ENCODE measurements at places on chromosomes 6 and 20.

GRCh38 chr6:166201878-166202277 is 34.2 kb upstream of the TBXT start:
- peaks cover 9% of the 10 kb centered on the region for H3K27me3 ChIP-seq
- no peaks in the 10 kb centered on the region for H3K36me3 ChIP-seq
- no peak for DNase-seq
- H3K4me3 ChIP-seq: no peak overlapping the region
- no peak overlapping the region for H3K27ac ChIP-seq

DNA sequence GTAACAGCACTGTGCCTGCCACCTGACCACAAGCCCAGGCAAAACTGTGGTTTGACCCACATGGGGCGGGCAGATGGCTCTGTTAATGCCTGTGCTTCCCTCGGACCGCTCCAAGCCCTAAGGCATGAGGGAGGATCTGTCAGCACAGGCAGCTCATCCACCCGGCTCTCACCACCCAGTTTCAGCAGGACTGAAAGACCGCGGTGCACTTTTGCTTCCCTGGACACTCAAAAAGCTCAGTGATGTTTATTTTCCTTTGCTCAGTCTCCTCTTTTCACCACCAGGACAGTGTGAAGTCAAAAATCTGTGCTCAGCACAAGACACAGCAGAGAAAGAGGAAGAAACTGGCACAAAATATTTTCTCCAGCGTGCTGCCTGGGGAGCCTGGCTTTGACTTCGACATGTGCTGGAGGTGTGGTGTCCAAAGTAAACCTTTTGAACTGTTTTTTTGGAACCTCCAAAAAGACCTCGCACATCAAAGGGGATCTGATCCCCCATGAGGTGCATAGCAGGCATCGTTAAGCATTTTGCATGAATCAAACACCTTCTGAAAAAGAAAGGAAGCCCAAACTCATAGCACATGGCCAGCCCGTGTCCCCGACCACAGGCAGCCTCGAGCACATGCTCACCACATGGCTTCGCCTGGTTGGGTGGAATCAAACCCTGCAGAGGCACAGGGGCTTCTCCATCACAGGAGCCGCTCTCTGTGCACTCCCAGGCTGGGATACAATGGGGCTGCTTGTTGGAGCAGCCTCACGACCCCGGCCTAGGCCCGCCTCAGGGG is 441.7 kb upstream of the JARID2 start:
- peaks cover 4% of the 10 kb centered on the region for H3K4me1 ChIP-seq
- H3K36me3 ChIP-seq: no peaks in the 10 kb centered on the region
- H3K27me3 ChIP-seq: no peaks in the 10 kb centered on the region

DNA sequence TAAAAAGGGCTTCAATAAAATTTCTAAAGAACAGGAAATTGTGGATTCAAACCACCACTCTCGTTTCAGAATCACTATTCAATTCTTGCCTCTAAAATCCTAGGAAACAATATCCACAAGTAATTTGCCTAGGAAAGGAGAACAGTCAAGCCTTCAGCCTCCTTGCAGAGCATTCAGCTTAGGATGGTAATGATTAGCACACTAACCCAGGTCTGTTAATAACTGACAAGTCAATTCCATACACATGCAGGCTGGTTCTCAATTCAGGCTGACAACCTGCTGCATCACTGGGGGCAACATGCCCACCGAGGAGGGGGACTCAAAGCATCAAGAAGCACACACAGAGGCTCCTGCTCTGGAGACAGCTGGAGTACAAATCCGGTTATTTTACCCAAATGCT is 57.6 kb downstream of the GMDS start:
- H3K27me3 ChIP-seq: no peaks in the 10 kb centered on the region
- no peak for DNase-seq
- no peaks in the 10 kb centered on the region for H3K4me1 ChIP-seq
- no peaks in the 10 kb centered on the region for H3K36me3 ChIP-seq
- H3K27ac ChIP-seq: no peak overlapping the region

- H3K36me3 ChIP-seq: no peaks in the 10 kb centered on the region
- H3K4me1 ChIP-seq: no peaks in the 10 kb centered on the region
- H3K4me3 ChIP-seq: no peak overlapping the region
- H3K27ac ChIP-seq: no peak overlapping the region
- H3K27me3 ChIP-seq: no peaks in the 10 kb centered on the region
- DNase-seq: no peak
Observed at GRCh38 chr6:38193481-38194281, 374.2 kb downstream of the ZFAND3 start.

DNA sequence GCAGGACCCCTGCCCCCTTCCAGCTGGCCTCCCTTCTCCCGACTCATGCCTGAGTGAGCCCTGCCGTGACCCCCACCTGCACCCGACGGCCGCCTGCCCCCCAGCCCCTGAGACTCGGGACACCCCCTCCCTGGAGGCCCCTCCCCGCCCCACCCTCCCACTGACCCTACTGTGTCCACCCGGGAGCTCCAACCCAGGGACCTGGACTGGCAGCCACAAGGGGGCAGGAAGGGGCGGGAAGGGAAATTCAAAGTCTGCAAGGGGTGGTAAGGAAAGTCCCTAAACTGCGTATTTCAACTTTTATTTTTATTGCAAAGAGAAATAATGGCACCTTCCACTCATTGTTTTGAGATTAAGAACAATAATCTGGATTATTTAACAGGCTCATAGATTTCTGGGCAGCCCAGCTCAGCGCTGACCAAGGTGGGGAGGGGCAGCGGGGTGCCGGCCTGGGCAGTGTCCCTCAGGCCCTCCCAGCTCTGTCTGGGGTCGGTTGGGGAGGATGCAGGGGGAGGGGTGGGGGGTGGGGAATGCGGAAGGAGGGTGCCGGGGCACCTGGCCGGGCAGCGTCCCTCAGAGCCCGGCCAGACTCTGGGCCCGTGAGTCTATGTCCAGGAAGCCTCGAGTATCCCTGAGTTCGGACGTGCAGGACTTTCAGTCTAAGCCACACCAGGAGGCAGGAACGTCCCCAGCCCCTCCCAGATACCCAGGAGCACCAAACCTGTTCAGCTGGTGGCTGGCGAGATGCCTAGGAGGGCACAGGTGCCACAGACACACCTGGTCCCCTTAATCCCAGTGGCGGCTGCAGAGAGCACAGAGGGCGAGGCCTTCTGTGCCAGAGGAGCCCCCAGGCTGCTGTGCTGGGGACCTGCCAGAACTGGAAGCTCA is 1.3 kb upstream of the PTK6 start:
- H3K36me3 ChIP-seq: no peaks in the 10 kb centered on the region
- DNase-seq: peak; percentile 88
- H3K4me3 ChIP-seq: peak overlapping the region; percentile 37
- H3K4me1 ChIP-seq: peaks cover 30% of the 10 kb centered on the region

DNA sequence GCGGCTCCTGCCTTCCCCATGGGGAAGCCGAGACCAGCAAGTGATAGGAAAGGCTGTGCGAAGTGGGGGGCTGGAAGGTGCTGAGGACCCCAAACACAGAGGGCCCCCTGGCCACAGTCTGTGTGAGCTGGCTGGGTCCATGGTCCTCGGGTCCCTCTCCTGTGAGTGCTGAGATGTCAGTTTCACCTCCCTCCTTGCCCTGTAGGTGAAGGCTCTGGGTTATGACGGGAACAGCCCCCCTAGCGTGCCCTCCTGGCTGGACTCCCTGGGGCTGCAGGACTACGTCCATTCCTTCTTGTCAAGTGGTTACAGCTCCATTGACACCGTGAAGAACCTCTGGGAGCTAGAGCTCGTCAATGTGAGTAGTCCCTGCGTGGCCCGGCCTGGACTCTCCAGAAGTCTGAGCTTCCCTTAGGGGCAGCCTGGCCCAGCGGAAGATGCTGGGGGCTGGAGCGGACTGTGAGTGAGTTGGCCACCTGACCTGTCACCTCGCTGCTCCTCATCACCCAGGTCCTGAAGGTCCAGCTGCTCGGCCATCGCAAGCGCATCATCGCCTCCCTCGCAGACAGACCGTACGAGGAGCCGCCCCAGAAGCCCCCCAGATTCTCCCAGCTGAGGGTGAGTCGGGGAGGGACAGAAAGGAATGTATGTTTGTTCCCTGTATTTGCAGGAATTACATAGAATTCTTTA is 61.7 kb downstream of the TCP11 start:
- H3K4me3 ChIP-seq: no peak overlapping the region
- no peak overlapping the region for H3K27ac ChIP-seq
- H3K27me3 ChIP-seq: no peaks in the 10 kb centered on the region
- peaks cover 14% of the 10 kb centered on the region for H3K36me3 ChIP-seq
- peaks cover 11% of the 10 kb centered on the region for H3K4me1 ChIP-seq

GRCh38 chr20:57055345-57055744 is 211.1 kb downstream of the BMP7 start:
- H3K36me3 ChIP-seq: no peaks in the 10 kb centered on the region
- DNase-seq: peak; percentile 43
- no peak overlapping the region for H3K4me3 ChIP-seq
- H3K4me1 ChIP-seq: peaks cover 5% of the 10 kb centered on the region
- H3K27me3 ChIP-seq: no peaks in the 10 kb centered on the region
- H3K27ac ChIP-seq: no peak overlapping the region

GRCh38 chr6:28863604-28864325 is 60.0 kb downstream of the TRIM27 start:
- no peaks in the 10 kb centered on the region for H3K36me3 ChIP-seq
- no peaks in the 10 kb centered on the region for H3K27me3 ChIP-seq
- H3K27ac ChIP-seq: peak overlapping the region; percentile 69
- H3K4me1 ChIP-seq: peaks cover 7% of the 10 kb centered on the region

DNA sequence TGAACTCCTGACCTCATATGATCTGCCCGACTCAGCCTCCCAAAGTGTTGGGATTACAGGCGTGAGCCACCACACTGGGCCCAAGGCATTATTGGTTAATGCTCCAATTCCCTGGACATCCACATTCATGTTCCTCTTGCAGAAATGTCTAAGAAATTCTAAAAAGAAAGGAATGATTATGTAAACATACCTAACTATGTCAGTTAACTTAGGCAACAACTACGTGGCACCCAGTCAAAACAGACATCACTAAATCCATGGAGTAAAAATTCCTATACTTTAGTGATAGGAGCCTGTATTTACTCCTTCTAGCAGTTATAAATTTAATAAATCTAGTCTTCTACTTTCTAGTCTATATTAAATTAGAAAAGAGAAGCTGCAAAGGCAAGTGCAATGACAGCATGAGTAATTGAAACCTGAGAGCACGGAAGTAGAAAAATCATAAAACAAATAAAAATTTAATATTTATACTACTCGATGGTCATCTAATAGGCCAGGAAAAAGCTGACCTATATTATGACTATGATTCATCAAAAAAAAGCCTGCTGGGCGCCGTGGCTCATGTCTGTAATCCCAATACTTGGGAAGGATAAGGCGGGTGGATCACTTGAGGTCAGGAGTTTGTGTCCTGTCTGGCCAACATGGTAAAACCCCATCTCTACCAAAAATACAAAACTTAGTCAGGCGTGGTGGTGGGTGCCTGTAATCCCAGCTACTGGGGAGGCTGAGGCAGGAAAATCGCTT is 4.2 kb downstream of the AHI1 start:
- no peak for DNase-seq
- peaks cover 29% of the 10 kb centered on the region for H3K36me3 ChIP-seq
- no peaks in the 10 kb centered on the region for H3K27me3 ChIP-seq
- peaks cover 6% of the 10 kb centered on the region for H3K4me1 ChIP-seq

DNA sequence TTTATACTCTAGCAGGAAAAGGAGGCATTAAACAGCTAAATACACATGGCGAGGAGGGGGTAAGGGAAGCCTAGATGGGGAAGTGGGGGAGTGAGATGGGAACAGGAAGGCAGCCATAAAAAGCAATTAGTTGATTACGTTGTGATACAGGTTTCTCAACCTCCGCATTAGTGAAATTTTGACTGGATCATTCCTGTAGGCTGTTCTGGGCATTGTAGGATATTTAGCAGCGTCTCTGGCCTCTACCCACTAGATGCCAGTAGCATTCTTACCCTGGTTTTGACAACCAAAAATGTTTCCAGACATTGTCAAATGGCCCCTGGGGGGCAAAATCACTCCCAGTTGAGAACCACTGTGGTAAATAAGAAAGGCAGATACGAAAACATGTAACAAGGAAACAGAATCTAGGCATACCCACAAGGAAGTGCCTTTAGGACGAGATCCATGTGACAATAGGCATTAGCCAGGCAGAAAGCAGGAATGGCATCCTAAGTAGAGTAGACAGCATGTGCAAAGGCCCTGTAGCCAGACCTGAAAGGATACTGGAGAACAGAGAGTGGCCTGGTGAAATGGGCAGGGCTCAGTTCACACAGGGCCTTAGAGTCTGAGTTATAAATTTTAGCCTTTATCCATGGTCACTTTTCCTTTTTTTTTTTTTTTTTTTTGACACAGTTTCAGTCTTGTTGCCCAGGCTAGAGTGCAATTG is 25.8 kb upstream of the PTPN1 start:
- peaks cover 10% of the 10 kb centered on the region for H3K4me1 ChIP-seq
- H3K27me3 ChIP-seq: no peaks in the 10 kb centered on the region
- H3K36me3 ChIP-seq: no peaks in the 10 kb centered on the region
- H3K4me3 ChIP-seq: no peak overlapping the region
- DNase-seq: no peak

GRCh38 chr6:15533379-15534026 is 129.3 kb downstream of the DTNBP1 start:
- no peak overlapping the region for H3K4me3 ChIP-seq
- no peaks in the 10 kb centered on the region for H3K27me3 ChIP-seq
- H3K4me1 ChIP-seq: no peaks in the 10 kb centered on the region
- H3K36me3 ChIP-seq: no peaks in the 10 kb centered on the region
- no peak overlapping the region for H3K27ac ChIP-seq
- DNase-seq: no peak

DNA sequence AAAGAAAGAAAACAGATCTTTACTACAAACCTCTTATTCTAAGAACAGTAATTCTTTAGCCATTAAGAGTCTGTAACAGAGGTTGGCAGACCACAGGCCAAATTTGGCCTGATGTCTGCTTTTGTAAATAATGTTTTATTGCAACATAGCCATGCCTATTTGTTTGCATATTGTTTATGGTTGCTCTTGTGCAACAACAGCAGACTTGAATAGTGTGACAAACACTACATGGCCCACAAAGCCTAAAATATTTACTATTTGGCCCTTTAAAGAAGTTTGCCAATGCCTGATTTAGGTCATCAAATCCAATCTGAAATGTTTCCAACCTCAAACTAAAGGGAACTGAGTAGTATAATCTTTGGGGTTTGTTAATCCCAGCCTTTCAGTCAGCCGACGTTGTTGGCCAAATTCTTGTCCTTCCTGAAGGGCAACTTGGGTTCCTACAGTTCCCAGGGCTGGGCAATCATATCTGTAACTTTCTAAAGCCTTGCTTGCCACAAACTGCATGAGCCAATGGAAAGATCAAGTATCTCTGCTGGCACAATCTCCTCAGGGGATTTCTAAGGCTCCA is 33.9 kb upstream of the TBC1D20 start:
- H3K4me3 ChIP-seq: no peak overlapping the region
- no peaks in the 10 kb centered on the region for H3K4me1 ChIP-seq
- H3K27me3 ChIP-seq: no peaks in the 10 kb centered on the region

All from RWPE2 (cell line).